ENCODE measurements at places on chromosomes 2 and 18. TPM values are rescaled to one million over a fixed set of nuclear protein-coding genes. Genes with fewer than 3 reads are reported as not detected.

The ANO7 gene
- total RNA-seq, result 1.5 TPM

The CENPA gene
- total RNA-seq, result 2.6 TPM

The ASTL gene
- not detected for total RNA-seq

The EHBP1 gene
- total RNA-seq, result 48.6 TPM

The AQP12B gene
- not detected for total RNA-seq

The NRBP1 gene
- total RNA-seq, result 143 TPM

The LBX2 gene
- 2.3 TPM for total RNA-seq

The GRB14 gene
- total RNA-seq, result 2.4 TPM

The CFC1 gene
- total RNA-seq, result not detected

The KCNJ13 gene
- total RNA-seq, result not detected

The SKOR2 gene
- total RNA-seq, result not detected

The ACVR1C gene
- total RNA-seq, result 0.05 TPM

The MOGAT1 gene
- total RNA-seq, result not detected

The FARP2 gene
- total RNA-seq, result 54.0 TPM

The UGT1A4 gene
- total RNA-seq, result not detected

The ZNG1B gene
- 36.1 TPM for total RNA-seq

The CGREF1 gene
- total RNA-seq, result 13.5 TPM

The SEH1L gene
- total RNA-seq, result 37.5 TPM

The DNER gene
- not detected for total RNA-seq

The SLC30A3 gene
- 0.17 TPM for total RNA-seq

Measured in chondrocyte (in vitro differentiated cells).